T-helper 1 cell (primary cell): ENCODE measurements at places on chromosomes 7 and 10.

GRCh38 chr10:12252882-12253546 is 57.0 kb downstream of the CDC123 start:
- DNase-seq, result no peak

DNA sequence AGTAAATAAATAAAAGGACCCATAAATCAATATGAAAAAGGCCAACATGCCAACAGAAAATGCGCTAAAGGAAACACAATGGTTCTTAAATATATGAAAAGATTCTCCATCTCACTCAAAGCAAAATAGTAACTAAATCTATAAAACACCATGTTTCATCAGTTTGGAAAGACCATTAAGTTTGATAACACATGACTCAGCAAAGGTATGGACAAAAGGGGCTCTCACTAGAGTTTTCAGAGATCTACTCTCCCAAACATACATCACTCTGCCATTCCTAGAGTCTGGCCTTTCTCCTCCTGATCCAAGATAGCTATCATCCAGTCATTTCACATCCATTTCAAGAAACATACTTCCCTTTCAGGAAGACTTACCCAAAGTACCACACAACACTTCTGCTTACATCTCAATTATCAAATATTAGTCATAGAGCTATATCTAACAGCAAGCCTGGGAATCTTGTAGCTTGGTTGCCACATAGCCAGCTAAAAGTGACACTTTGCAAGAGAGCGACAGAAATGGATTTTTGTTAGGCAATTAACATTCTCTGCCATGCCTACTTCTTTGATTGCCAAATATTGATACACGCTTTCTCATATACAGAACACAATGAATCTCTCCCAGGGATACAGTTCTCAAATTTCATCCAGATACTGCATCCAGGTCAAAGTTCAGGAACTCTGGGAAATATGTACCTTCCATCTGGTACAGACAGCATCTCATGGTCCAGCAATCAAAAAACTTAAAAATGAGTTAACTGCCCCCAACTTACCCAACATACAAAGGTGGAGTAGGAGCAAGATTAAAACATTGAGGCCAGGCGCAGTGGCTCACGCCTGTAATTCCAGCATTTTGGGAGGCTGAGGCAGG is 28.8 kb downstream of the TOMM7 start:
- DNase-seq, result no peak

DNA sequence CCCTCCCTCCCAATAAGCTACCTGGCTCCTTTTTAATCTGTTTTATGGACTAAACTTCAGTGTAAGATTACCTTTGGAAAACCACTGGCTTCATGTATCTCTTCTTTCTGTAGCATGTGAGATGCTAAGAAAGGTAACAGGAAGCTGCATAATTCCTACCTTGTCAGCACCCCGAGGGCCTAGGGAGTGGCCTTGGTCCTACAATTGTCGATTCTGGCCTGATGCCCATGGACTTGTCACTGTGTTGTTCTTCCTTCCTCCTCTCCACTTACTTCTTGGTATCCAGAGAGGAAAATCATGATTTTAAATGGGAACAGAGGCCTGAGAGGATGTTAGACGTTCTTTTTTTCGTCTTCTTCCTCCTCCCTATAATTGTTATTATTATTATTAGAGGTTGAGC is 42.9 kb upstream of the PDZD8 start:
- no peak for DNase-seq

DNA sequence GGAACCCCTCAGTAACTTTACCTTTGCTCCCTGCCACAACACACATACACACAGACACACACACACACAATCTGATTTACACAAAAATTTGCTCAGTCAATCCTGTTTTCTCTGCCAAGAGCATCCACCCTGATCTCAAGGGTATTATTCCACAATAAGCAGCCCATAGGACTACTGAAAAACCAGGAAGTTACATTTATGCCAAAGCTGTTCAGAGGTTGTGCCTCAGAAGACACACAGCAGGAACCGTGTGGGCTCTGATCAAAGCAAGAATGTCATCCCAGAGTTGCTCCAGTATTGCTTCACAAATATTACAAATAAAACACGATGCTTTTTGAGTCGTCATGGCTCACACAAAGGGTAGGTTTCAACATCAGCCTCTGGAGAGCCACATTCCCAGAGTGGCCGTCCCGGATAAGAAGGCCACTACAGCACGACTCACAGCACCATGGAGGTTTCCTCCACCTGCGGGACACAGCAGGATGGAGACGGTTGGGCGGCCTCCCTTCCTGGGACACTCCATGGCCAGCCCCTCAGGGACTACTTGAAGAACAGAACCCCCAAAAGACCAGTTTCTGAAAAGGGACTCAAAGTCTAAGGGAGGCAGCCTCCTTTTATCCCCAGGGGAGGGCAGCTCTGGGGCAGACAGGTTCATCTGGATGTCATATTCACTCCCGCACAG is 1.6 kb downstream of the AIFM2 start:
- DNase-seq, result no peak

DNA sequence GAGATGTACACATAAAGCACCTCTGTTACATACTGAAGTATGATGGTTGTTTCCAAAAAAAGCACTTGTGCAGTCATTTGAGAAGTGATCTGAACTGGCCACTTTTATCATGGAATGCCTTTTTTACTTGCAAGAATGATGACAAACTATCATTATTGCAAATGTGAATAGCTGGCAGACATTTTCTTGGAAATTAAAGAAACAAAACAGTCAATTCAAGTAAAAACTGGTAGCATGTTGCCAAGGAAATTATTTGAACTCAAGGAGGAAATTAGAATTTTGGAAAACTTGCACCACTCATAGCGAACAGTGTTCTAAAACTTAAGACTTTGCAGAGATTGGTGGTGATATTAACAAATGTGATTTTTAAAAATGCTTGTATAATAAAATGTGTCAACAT is 6.6 kb downstream of the RHEB start:
- no peak for DNase-seq
